Esophagus muscularis mucosa (tissue), 4 donors: ENCODE measurements at places on chromosomes 1 and 21. TPM values are rescaled to one million over a fixed set of nuclear protein-coding genes. Genes with fewer than 3 reads are reported as not detected.

Gene AADACL4
- total RNA-seq: not detected

Gene TTLL10
- not detected for total RNA-seq

Gene MPZ
- 18.2 TPM for total RNA-seq

Gene LCE2B
- not detected for total RNA-seq

Gene GUCA2B
- total RNA-seq: not detected

Gene PALMD
- 33.0 TPM for total RNA-seq

Gene KRTAP13-3
- not detected for total RNA-seq

Gene RHOU
- total RNA-seq: 36.0 TPM

Gene TSPAN1
- total RNA-seq: 1.5 TPM

Gene POFUT2
- 15.8 TPM for total RNA-seq

Gene SFN
- total RNA-seq: 0.33 TPM

Gene BTBD8
- 6.3 TPM for total RNA-seq

Gene EVA1C
- 86.6 TPM for total RNA-seq

Gene NKAIN1
- not detected for total RNA-seq

Gene DYNLT5
- total RNA-seq: 3.1 TPM

Gene ADAMTSL4
- 33.6 TPM for total RNA-seq

Gene IRF6
- total RNA-seq: 1.2 TPM

Gene LAMC2
- total RNA-seq: 13.9 TPM

Gene GPATCH2
- total RNA-seq: 14.1 TPM

Gene CAMSAP2
- 36.5 TPM for total RNA-seq

Gene NR1I3
- total RNA-seq: not detected

Gene LCE6A
- not detected for total RNA-seq

Gene SERPINC1
- total RNA-seq: not detected

Gene CYP4X1
- total RNA-seq: 4.3 TPM

Gene CELA3B
- not detected for total RNA-seq

Gene SMIM34
- total RNA-seq: not detected

Gene ELK4
- total RNA-seq: 23.2 TPM

Gene WNT4
- 0.33 TPM for total RNA-seq

Gene ATAD3B
- total RNA-seq: 10.1 TPM

Gene ANKRD35
- 11.1 TPM for total RNA-seq

Gene LIN28A
- not detected for total RNA-seq

Gene VHLL
- not detected for total RNA-seq

Gene OR2T33
- total RNA-seq: not detected

Gene CFAP141
- not detected for total RNA-seq

Gene BARHL2
- total RNA-seq: not detected

Gene DCLRE1B
- 4.2 TPM for total RNA-seq

Gene CRB1
- total RNA-seq: 0.50 TPM

Gene SMCP
- total RNA-seq: not detected

Gene LDLRAD2
- total RNA-seq: not detected

Gene OR2G6
- not detected for total RNA-seq

Gene GRHL3
- total RNA-seq: not detected

Gene ERVH48-1
- not detected for total RNA-seq

Gene KCNT2
- total RNA-seq: 6.5 TPM

Gene SLC45A1
- 11.3 TPM for total RNA-seq

Gene COL9A2
- total RNA-seq: 1.2 TPM

Gene TBX15
- 1.2 TPM for total RNA-seq

Gene WNT3A
- not detected for total RNA-seq

Gene VANGL1
- 9.1 TPM for total RNA-seq

Gene TNFRSF18
- total RNA-seq: 0.66 TPM

Gene RNASEL
- 6.0 TPM for total RNA-seq

Gene CELA3A
- not detected for total RNA-seq

Gene KPRP
- not detected for total RNA-seq

Gene TTC34
- total RNA-seq: under 0.01 TPM

Gene KIF2C
- total RNA-seq: 1.2 TPM

Gene MASP2
- total RNA-seq: not detected
